Activated CD4-positive, CD25-positive, alpha-beta regulatory T cell (primary cell): ENCODE measurements at places on chromosomes 6 and 20.

DNA sequence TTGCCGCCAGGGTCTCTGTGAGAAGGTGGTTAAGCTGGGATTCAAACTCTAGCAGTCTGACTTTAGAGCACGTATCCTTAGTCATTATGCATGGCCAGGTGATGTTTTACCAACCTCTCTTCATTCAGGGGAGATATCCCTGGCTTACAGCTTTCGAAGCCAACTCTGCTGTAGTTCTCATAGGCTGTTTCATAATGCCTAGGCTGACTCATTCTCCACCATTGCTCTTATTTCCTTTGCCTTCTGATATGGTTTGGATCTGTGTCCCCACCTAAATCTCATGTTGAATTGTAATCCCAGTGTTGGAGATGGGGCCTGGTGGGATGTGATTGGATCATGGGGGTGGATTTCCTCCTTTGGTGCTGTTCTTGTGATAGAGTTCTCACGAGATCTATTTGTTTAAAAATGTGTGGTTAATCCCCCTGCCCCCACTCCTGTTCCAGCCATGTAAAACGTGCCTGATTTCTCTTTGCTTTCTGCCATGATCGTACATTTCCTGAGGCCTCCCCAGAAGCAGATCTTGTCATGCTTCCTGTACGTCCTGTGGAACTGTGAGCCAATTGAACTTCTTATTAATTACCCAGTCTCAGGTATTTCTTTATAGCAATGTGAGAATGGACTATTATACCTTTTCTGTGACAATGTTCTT lies 94.6 kb upstream of the MAN1A1 start:
- DNase-seq, result no peak

GRCh38 chr6:106450653-106451052 lies 90.1 kb downstream of the CRYBG1 start:
- no peak for DNase-seq

DNA sequence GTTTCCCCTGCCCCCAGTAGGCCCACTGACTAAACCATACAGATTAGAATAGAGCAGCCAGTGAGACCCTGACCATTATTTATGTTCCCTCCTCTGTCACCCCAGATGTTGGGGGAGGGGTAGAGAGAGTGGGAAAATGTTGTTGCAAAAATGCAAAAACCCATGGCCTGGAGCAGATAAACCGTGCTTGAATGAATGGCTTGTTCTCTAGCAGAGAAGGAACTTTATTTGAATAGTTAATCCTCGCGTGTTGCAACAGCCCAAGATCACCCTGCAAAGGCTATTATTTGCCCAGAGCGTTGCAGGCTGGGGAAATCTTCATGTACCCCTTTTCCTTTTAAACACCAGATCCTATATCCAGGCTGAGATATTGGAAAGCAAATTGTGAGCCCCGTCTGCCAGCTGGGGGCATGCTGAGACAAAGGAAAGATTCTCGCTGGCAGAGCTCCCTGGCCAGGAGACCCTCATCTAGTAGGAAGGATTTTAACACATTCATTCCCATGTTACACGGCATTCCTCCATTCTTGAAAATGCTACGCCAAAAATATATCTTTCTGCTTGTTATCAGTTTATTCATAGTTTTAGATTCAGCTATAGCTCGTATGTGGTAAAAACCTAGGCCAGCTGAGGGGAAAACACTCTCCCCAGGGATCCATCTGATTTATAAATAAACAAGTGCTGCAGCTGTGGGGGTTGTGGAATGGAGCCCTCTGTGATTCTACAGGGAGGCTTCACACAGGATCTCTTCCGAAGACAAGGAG lies 53.0 kb downstream of the LINC00237 start:
- DNase-seq, result no peak

DNA sequence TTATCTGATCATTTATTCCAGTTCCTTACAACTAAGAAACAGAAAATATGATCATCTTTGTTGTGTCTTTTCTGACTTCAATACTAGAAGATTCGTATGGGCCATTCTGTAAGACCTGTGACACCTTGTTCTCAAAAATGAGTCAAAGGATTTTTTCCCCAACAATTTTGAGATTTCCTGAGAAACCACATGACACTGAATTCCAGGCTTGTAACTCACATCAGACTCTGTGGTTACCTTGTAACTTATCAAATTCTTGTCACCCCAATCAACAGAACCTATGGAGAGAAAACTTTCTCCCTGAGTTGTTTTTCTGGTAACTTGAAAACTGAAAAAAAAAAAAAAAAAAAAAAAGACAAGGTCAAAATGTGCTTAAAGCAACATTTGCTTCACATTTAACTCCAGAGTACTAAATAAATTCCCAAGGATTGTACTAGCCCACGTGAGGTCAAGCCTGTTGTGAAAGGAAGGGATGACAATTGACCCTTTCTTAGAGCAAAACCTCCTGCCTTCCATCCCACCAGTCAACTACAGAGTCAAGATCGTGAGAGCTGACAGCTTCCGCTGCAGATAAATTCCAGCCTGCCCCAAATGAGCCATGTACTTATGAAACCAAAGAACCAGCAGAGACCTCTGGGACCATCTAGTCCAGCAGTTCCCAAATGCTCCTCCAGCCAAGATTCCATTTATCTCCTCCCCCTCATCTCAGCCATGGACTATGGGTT lies 140.3 kb downstream of the TBX18 start:
- no peak for DNase-seq

- no peak for DNase-seq
These were observed 384.1 kb upstream of the SLC35B3 start for GRCh38 chr6:8819446-8819845.

- no peak for DNase-seq
These were observed 35.6 kb downstream of the LRRC1 start for GRCh38 chr6:53830366-53830765.
